ENCODE measurements at places on chromosomes 6 and 20.
A peak's percentile ranks its signal among the peaks of the same experiment; 100 is the strongest.

- DNase-seq, result peak; percentile 77
Observed at GRCh38 chr6:36616893-36617521, 22.8 kb downstream of the SRSF3 start.

DNA sequence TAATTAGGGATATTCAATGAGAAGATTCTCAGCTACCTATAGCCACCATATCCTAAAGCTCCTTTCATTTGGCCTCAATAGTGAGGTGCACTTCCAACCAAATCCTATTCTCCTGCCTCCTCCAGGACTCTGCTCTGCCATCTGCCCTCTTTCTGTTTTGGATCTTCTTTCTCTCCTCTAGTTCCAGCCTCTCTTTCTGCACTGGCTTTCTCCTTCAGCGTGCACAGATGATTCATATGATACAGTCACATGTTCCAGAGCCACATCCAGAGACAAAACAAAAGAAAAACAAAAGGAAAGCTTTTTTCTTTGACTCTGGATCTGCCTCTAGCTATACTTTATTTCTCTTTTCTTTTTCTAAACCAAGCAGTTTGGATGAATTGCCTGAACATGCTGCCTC is 531.9 kb upstream of the MAN1A1 start:
- DNase-seq, result no peak

DNA sequence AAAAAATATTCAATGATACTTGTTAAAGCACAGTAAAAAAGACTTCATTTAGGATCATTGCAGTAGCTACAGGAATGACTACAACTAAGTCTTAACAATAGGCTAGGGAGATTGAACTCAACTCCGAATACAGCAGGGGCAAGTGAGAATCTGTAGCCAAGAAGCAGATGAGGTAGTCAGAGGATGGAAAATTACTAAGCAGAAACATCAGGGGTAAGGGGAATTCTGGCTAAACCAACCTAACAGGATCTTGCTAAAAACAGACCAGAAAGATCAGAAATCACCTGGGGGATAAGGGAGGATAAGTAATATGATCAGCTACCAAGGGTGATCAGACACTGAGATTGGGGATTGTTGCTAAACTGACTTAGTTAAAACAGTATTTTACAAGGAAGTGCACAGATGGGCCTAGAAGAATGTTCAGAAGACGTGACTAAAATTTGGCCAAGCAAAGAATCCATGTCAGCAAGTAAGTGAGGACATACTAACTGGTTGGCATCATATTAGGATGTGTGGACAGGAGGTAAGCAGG is 217.5 kb downstream of the TENT5A start:
- no peak for DNase-seq

DNA sequence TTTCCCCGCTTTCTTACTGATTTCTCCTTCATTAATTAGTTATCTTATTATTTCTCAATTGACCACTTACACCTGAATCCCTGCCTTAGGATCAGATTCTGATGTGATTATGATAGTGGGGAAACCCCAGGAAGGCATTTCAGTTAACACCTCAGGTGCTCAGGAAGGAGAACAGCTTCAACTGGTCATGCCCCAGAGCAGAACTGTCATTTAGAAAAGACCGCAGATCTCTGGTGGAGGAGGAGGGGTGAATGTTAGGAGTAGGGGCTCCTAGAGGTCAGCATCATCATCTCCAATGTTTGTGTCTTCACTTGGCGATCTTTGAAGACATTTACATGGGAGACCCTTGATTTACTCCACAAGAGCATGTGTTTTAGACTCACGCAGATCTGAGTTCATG is 44.5 kb downstream of the PROKR2 start:
- no peak for DNase-seq

GRCh38 chr6:6721606-6722005 is 133.1 kb downstream of the LY86 start:
- no peak for DNase-seq

GRCh38 chr6:36804563-36804962 is 34.7 kb downstream of the CPNE5 start:
- no peak for DNase-seq

DNA sequence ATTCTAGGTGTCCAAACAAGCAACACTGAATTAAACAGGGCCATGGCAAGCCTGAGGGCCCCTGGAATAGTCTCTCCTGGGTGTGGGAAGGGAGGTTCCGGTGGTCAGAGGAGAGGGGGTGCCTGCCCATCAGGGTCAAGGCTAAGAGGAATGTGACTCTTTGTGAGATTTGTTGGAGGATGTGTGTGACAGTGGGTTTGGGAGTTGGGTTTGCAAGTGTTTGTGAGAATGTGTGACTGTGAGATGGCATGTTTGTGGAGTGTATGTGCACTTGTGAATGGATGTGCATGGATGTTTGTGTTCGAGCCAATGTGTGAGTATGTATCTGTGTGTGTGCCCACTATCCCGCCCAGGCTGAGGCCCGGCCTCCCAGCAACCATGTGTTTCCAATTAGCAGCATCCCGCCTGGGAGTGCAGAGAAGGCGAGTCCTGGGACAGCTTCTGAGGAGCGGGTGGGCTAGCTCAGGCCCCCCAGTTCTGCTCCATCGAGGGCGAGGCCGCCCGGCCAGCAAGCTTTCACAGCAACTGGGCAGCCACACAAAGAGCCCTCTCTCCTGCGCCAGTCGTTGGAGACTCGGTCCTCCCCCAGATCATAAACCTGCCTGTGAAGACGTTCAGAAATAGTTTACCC is 12.6 kb downstream of the FOXC1 start:
- no peak for DNase-seq

DNA sequence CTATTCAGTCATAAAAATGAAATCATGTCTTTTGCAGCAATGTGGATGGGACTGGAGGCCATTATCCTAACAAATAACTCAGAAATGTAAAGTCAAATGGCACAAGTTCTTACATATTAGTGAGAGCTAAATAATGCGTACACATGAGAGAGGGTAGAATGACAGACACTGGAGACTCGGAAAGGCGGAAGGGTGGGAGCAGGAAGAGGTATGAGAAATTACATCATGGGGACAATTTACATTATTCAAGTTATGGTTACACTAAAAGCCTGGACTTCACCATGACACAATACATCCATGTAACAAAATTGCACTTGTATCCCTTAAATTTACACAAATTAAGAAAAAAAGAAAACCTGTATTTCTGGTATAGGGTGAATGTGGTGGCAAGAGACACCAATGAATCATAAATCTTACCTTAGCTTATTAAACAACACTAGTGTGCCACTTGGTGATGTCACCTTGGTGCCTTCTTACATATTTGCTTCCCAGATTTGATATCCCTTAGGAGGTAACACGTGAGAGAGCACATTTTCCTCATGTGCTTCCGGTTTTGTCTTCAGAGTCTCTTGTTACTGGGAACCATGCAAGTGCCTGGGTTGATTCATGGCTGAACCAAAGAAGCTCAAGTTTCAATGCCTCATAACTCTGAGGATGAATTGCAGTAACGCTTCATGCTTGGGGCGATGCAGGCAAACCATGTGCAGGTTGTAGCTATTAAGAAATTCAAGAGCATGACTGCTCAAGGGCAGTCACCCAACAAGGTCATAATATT is 84.6 kb downstream of the DCDC2 start:
- no peak for DNase-seq

GRCh38 chr6:84718038-84718955 is 46.1 kb downstream of the TBX18 start:
- no peak for DNase-seq

GRCh38 chr6:16803294-16804200 is 42.3 kb upstream of the ATXN1 start:
- DNase-seq, result peak; percentile 15

GRCh38 chr20:2920473-2920872 is 47.2 kb downstream of the PTPRA start:
- DNase-seq, result no peak

DNA sequence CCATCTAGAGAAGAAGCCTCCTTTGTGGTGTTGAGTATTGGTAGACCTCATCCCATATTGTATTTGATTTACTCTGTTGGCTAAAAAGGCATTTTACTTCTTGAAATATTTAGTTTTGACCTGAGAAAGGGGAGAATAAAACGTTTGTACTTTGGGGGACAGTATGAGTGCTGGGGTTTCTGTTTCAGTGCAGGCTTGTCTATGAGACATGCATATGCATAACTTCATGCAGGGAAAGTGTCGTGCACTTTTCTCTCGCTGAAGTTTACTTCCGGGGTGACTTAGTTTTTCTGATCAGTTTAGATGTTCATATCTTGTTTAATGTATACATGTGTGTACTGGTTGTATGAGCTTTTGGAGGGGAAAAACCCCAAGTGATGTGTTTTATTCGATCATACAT is 59.5 kb downstream of the UTRN start:
- DNase-seq, result no peak

GRCh38 chr6:155432293-155432692 is 23.3 kb downstream of the NOX3 start:
- DNase-seq, result no peak

GRCh38 chr6:46505693-46506512 is 14.7 kb upstream of the RCAN2 start:
- DNase-seq, result no peak

GRCh38 chr20:10060226-10060625 is 25.4 kb downstream of the ANKEF1 start:
- DNase-seq, result no peak

DNA sequence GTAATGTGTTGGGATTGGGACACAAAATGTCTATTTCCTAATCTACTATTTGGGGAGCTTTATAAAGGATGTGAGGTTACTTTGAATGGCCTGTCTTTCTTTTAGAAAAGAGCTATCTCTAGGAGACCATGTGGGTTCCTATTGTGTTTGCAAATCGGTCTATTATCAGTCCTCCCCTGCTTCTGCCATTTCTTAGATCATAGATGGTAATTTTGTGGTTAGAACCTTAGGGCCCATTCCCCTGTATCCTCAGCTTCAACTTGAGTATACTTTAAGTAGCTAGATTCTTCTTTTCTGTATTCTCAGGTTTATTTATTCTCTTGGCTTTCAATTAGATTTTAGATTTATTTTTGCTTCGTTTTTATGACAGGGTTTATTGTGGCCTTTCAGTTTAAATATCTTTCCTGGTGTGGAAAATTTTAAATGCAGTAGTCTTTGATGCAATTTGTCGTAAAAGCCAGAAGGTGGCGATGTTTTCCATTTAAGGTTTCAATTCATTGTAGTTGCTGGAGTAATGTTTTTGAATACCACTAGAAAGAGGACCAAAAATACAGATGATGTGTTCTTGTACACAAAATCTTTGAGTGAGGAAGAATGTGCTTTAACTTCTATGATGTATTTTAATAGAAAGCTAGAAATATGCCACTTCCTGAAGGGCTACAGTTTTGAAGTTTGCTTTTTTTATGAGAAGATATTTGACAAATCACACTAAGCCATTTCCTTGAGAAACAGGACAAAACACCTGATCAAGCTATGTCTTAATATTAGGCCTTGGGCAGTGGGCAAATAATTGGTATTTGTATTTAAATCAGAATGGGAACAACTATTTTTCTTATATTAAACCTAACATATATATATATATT is 20.3 kb downstream of the TBPL1 start:
- no peak for DNase-seq

DNA sequence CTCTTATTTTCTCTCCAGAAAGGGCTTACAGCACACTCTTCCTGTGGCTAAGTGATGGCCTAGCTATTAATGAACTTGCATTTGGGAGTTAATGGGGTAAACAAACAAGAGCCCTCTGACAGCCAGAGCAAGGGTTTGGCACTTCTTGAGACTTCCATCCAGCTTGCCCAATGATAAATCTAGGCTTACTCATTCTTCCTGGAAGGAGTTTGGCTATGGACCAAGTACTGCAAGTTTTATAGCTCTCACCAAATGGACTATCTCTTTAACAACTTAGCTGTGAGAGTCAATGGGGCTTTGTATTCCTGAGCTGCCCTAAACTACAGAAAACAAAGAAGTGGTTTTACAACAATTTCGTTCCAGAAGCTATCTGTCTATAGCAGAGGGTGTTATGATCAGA is 16.7 kb upstream of the PI3 start:
- no peak for DNase-seq

- no peak for DNase-seq
Observed at GRCh38 chr20:47392015-47392720, 35.7 kb upstream of the ZMYND8 start.

- peak; percentile 29 for DNase-seq
Observed at GRCh38 chr20:25987073-25987927, 290.6 kb upstream of the ZNF337 start.
